ENCODE measurements at places on chromosomes 6 and 20.

- no peak for DNase-seq
Measured at GRCh38 chr6:49339096-49339495, 124.0 kb downstream of the MMUT start.

DNA sequence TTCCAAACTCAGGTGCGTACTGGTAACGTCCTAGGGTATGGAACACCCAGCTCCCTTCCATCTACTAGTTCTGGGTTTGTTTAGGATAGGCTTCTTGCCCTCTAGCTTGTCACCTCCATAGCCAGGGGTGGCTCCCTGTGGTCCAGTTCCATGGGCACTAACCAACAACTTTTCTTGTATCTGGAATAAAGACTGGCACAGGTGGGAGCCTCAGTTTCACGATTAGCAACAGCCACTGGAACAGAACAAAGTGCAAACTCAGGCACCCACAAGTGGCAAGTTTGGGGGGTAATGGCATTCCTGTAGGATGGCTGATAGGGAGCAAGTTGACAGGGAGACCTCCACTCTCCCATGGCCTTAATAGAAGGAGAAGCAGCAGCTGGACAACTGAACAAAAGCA lies 5.6 kb upstream of the APMAP start:
- DNase-seq, result no peak

GRCh38 chr6:75611702-75612375 lies 10.2 kb downstream of the SENP6 start:
- DNase-seq, result no peak

DNA sequence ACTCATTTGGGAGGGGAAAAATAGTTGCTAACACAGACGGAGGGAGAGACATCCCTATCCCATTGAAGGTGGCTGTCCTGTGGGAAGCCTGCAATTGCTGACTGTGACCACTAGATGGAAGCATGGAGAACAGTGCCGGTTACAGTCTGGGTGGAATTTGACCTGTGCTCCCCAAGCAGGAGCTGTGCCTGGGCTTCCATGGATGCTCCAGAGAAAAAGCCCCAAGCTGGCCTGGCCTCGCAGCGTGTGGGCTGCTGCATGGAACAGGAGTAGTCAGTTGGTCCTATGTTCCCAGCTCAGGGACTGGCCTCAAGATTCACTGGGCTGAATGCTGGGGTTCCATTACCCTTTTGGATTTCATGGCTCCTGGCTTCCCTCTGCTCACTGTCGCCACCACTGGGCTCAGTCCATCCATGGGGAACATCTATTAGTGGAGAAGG lies 116.3 kb upstream of the CHD6 start:
- peak; percentile 11 for DNase-seq

GRCh38 chr6:24245275-24245674 lies 112.6 kb downstream of the DCDC2 start:
- DNase-seq, result no peak

- no peak for DNase-seq
Measured at GRCh38 chr6:156944412-156944811, 167.2 kb downstream of the ARID1B start.

DNA sequence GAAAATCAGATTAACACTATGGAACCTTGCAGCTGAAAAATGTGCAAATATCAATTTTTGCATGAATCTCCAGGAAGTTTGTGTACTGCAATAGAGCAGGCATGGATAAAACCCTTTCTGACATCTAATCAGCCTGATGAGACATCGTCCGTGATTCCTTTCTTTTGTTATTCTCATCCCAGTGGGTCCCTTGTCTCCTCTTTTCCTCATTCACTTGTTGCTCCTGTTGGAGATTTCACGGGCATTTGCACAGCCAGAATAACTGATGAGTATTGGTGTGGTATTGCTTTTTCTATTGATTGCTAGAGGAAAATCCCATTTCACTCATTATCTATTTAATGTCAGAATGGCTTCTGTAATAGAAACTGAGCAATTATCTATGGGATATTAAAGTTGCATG lies 39.9 kb downstream of the SCGN start:
- no peak for DNase-seq

GRCh38 chr6:138492113-138492512 lies 7.2 kb downstream of the NHSL1 start:
- no peak for DNase-seq

DNA sequence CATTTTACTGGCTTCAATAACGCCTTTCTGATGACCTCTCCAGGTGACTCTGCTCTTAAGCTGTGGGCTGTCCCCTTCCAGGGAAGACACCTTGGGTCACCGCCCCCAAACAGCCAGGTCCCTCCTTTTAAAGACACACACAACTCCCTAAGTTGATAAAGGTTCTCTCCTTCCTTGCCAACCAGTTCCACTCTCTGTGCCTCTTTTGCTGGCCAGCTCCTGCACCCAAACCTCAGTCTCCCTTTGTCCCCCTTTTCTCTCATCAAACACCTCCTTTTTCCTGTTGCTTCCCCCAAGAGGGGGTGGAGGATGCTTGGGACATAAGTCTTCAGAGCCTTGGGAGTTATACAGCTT lies 1.0 kb downstream of the NCOA6 start:
- DNase-seq, result peak; percentile 46

DNA sequence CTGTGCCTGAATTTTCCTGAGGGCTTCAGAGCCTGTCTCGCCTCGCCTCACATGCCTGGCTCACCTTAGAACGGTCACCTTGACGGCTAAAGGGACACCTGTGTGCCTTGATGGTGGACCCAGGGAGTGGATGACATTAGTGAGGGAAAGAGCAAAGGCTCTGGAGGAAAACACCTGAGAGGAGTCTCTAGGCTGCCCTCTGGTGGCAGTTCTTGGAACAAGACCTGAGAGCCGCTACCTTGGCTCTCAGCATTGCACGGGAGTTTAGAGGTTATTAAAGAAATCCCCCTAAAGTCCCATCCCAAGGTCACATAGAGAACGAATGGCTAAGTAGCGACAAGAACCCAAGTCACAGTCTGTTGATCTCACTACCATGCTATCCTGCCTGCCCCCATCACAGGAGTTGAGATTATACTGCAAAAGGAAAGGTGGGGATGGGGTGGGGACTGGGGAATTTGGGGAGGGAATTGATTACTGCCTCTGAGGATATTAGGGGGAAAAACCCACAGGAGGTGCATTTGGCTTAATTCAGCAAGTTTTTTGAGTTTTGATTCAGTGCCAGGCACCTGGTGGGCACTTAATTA lies 7.9 kb upstream of the CDSN start:
- DNase-seq, result peak; percentile 75

GRCh38 chr20:51800872-51801121 lies 1.5 kb downstream of the SALL4 start:
- no peak for DNase-seq

DNA sequence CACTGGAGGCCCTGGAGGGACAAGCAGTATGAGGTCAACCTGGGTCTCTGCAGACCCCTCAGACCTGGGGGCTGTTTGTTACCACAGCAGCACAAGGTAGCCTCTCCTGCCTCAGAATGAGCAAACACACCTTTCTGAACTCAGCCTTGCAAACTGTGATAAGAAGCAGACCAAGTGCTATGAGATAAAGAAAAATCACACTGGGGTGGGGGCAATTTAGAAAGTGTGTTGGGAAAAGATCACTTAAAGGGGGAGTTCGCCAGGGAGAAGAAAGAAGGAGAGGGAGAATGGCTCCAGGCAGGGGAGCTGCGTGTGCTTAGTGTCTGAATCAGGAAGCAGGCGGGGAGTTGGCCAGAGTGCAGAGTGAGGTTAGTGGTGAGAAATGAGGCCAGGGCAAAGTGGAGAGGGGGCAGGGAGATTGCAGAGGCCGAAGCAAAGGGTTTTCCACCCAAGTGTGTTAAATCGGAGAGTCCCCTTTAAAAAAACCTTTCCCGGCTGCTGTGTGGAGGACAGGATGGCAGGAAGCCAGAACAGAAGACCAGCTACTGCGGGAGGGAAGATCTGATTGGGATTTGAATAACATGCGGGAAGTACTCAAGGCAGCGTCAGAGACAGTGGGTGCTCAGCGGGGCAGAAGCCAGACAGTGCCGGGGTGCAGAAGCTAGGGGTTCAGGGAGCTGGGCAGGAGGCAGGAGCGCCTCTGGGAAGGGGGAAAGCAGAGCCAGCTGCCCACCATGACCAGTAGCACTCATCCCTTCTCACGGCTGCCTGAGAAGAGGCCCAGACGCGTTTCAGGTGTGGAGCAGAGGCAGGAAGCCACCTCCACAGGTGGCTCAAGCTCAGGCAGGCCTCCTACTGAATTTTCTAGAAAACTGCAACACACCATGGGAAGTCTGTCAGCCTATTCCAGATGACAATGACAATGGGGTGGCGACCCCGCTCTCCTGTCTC lies 9.0 kb downstream of the ADA start:
- DNase-seq, result no peak

DNA sequence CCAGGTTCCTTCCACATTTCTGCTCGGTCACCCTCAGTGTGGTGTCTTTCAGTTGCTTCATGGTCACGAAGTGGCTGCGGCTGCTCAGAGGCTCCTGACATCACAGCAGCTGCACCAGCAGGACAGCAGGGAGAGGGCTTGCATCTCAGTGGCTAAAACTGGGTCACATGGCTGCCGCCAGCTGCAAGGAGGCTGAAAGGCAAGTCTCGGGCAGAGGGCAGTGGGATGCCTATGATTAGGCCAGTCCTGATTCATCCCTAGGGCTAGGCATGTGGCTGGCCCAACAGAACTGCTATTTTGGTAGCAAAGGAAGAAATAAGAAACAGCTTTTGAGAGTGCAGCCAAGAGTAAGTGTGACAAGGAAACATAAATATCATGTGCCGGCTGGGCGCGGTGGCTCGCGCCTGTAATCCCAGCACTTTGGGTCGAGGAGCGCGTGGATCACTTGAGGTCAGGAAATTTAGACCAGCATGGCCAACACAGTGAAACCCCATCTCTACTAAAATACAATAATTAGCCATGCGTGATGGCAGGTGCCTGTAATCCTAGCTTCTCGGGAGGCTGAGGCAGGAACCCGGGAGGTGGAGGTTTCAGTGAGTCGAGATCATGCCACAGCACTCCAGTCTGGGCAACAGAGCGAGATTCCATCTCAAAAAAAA lies 46.6 kb downstream of the RBM38 start:
- no peak for DNase-seq

- DNase-seq, result no peak
Measured at GRCh38 chr20:32588040-32588439, 2.9 kb upstream of the NOL4L start.

- no peak for DNase-seq
Measured at GRCh38 chr6:55049866-55050265, 124.4 kb upstream of the HCRTR2 start.

GRCh38 chr20:43448748-43449535 lies 8.8 kb upstream of the SRSF6 start:
- DNase-seq, result peak; percentile 14

GRCh38 chr20:58480551-58481336 lies 34.5 kb downstream of the APCDD1L start:
- DNase-seq, result no peak

DNA sequence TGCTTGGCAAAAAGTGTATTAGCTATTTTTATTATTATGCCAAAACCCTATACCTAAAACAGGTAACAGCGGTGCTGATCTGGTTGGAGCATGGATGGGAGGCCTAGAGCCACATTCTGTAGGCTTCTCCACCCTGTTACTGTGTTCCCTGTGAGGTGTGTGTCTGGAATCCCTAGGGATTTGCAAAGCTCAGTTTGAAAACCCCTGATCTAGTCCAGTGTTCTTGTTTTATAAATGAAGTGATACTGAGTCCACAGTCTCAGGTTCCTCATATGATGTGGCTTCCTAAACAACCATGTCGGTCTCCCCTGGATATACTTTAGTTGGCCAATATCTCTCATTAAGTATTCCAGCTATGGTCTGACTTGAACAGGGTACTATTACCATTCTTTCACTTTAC lies 16.3 kb downstream of the ACSS2 start:
- DNase-seq, result no peak

GRCh38 chr20:36861875-36862801 lies 13.8 kb upstream of the TLDC2 start:
- no peak for DNase-seq

- no peak for DNase-seq
Measured at GRCh38 chr6:127118298-127119101, at the start of gene RSPO3. TSS of gene RSPO3 (plus strand) at chr6:127118671. CDS start at chr6:127119193, 522 bp downstream.

DNA sequence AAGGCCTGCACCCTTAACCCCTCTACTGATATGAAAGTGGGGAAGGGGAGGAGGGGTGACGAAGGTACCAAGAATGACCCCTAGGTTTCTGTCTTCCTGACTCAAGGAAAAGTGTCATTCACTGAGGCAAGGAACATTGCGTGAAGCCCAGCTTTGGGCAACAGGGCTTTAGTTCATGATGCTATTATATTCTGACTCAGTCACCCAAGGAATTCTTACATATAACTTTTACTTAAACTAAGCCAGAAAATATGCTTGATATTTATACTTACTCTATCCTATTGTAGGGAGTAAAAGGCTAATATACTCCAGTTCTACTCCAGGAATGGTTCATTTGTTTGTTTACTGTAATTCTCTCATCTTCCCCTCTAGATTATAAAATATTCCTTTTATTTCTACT lies 60.5 kb downstream of the DOP1A start:
- no peak for DNase-seq

DNA sequence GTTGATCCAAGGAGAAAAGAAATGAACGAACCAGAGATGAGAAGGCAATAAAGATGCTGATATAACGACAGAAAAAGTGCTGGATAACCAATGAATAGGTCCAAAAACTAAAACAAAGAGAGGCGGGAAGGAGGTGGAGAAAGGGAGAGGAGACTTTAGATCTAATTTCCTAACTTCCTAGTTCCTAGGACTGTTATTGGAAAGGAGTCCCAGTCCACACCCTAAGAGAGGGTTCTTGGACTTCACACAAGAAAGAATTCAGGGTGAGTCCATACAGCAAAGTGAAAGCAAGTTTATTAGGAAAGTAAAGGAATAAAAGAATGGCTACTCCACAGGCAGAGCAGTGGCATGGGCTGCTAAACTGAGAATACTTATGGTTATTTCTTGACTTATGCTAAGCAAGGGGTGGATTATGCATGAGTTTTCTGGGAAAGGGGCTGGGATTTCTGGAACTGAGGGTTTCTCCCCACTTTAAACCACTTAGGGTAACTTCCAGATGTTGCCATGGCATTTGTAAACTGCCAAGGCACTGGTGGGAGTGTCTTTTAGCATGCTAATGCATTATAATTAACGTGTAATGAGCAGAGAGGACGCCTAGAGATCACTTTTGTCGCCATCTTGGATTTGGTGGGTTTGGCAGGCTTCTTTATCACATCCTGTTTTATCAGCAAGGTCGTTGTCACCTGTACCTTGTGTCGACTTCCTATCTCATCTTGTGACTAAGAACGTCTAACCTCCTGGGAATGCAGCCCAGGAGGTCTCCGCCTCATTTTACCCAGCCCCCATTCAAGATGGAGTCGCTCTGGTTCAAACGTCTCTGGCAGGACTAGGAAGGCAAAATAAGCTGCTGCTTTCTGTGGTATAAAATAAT lies 60.9 kb upstream of the RBM24 start:
- no peak for DNase-seq

DNA sequence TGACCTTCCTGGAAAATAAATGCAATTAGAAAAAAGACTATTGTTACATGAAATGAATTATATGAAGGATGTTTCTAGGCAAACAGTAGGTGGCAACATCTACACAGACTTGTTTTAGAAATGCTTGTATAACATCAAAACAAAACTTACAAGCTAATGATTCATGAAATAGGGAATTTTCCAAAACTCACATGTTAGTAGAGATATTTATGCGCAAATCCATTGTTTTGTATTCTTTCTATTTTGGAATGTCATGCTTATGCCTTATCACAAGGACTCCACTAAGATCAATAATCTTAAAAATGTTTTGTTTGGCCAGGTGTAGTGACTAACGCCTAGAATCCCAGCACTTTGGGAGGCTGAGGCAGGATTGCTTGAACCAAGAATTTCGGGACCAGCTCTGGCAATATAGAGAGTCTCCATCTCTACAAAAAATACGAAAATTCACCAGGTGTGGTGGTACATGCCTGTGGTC lies 32.3 kb upstream of the LGSN start:
- DNase-seq, result no peak

- no peak for DNase-seq
Measured at GRCh38 chr6:43144879-43145278, 26.2 kb upstream of the SRF start.
